ENCODE measurements at places on chromosomes 3 and 15. TPM values are rescaled to one million over a fixed set of nuclear protein-coding genes. Genes with fewer than 3 reads are reported as not detected.

Gene HTR3E
- not detected for total RNA-seq

Gene SI
- not detected for total RNA-seq

Gene PARP15
- total RNA-seq: 0.17 TPM

Gene SPATA12
- total RNA-seq: 0.17 TPM

Gene UBA3
- 74.2 TPM for total RNA-seq

Gene RTP4
- 3.1 TPM for total RNA-seq

Gene ACVR2B
- 4.2 TPM for total RNA-seq

Gene UTS2B
- not detected for total RNA-seq

Gene GPR62
- total RNA-seq: not detected

Gene LRRC2
- under 0.01 TPM for total RNA-seq

Gene MESP2
- not detected for total RNA-seq

Gene SCN5A
- 6.5 TPM for total RNA-seq

Gene NRROS
- total RNA-seq: 13.4 TPM

Gene NME9
- total RNA-seq: not detected

Gene GOLGA8H
- 1.0 TPM for total RNA-seq

Gene ITIH1
- total RNA-seq: not detected

Gene SLC22A13
- total RNA-seq: 0.19 TPM

Gene FOXB1
- not detected for total RNA-seq

Gene ACOX2
- 1.5 TPM for total RNA-seq

Gene RBM5
- 201 TPM for total RNA-seq

Gene CHAC1
- 2.9 TPM for total RNA-seq

Gene ADCY5
- 0.17 TPM for total RNA-seq

Gene CHRNA3
- not detected for total RNA-seq

Gene TMEM158
- total RNA-seq: 2.7 TPM

Gene TEX55
- not detected for total RNA-seq

Gene FANCI
- 23.1 TPM for total RNA-seq

Gene ATP13A5
- not detected for total RNA-seq

Gene GCHFR
- total RNA-seq: 30.6 TPM

Gene KY
- not detected for total RNA-seq

Gene NANOGP8
- total RNA-seq: not detected

Gene ARHGAP31
- total RNA-seq: 64.1 TPM

Gene RYK
- 91.6 TPM for total RNA-seq

Gene FOXL2
- not detected for total RNA-seq

Gene CYP8B1
- not detected for total RNA-seq

Gene TNFAIP8L3
- total RNA-seq: 49.9 TPM

Gene CDHR4
- not detected for total RNA-seq
